ENCODE measurements at places on chromosomes 6 and 20.
A peak's percentile ranks its signal among the peaks of the same experiment; 100 is the strongest.

- H3K36me3 ChIP-seq = no peaks in the 10 kb centered on the region
- H3K27ac ChIP-seq = no peak overlapping the region
- H3K4me3 ChIP-seq = no peak overlapping the region
- peak; percentile 65 for DNase-seq
- peaks cover 21% of the 10 kb centered on the region for H3K4me1 ChIP-seq
These were observed 16.6 kb downstream of the SLC22A1 start for GRCh38 chr6:160137989-160138835.

DNA sequence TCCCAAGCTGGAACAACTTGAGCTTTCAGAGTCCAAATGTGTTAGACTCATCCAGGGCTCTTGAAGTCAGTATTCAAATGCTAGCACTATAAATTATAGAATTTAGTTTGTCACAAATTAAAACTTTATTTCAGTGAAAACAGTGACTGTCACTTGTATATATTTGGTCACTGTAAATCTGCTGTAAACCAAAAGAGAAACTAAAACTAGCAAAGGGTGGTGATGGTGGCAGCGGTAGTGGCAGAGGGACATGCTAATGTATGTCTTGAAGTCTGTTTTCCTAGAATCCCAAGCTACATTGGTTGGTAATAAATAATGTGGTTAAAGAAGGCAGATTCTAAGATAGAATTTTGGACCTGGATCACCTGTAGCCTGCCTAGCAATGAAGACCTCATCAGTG lies 140.4 kb upstream of the CENPW start:
- no peaks in the 10 kb centered on the region for H3K36me3 ChIP-seq
- H3K27me3 ChIP-seq = no peaks in the 10 kb centered on the region
- H3K4me1 ChIP-seq = no peaks in the 10 kb centered on the region
- no peak overlapping the region for H3K27ac ChIP-seq

DNA sequence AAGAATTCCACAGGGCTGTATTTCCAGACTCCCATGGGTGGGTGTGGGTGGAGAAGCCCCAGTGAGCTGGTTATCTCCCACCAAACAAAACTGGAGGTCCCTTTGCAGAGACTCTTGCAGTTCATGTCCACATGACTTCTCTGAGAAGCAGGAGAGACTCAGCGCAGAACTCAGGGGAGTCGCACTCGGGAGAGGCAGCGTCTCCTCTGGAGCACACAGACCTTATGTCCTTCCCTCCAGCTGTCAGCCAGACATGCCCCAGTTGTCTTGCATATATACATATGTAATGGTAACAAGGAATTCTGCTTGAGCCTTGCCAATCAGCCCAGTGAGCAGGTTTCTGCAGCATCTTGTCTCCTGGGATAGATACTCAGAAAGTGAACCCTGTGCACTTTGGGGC lies 23.8 kb downstream of the MYT1 start:
- no peaks in the 10 kb centered on the region for H3K4me1 ChIP-seq
- H3K36me3 ChIP-seq = no peaks in the 10 kb centered on the region
- no peak overlapping the region for H3K4me3 ChIP-seq
- peaks cover 3% of the 10 kb centered on the region for H3K27me3 ChIP-seq
- no peak for DNase-seq

DNA sequence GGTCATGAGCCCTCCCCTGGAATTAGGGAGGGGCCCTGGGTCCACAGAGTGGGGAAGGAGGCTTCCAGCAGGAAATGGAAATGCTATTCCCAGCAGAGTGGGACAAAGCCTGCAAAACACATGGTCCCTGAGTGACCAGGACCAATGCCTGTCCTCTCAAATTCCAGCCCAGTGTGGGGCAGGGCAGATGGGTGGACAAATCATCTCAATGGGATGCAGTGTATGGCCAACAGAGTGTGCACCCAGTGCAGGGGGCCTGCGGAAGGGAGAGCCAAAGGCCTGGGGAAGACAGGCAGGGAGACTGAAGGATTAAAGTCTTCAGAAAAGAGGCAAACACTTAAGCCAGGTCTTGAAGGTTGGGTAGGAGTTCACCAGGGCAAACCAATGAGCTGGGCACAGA lies 28.7 kb upstream of the PHACTR3 start:
- H3K36me3 ChIP-seq = no peaks in the 10 kb centered on the region
- peaks cover 4% of the 10 kb centered on the region for H3K4me1 ChIP-seq
- peaks cover 55% of the 10 kb centered on the region for H3K27me3 ChIP-seq

DNA sequence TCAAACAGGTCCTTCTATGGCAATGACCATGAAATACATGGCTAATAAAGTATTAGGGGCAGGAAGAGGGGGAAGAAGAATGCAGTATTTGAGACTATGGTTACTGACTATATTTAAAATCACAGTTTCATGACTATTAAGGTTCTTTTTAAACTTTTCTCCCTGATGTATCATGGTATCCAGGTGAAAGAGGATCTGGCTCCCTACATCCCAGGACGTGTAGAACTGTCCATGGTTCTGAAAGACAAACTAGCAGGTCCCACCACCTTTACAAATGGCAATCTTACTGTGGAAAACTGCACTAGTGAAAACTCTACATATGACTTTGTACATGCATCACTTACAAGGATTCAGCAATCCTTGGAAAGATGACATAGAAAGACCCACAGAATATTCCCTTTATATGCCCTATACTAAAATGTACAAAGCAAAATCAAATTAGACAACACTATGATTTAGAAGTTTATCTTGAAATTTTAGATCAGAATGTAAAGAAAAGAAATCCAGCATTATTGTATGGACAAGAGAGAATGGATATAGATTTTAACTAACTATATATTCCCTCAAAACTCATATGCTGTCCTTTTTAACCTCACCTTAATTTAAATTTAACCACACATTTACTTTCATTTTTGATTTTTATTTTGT lies 33.5 kb downstream of the RPP21 start:
- no peak for DNase-seq
- no peak overlapping the region for H3K27ac ChIP-seq
- H3K36me3 ChIP-seq = no peaks in the 10 kb centered on the region
- H3K4me1 ChIP-seq = no peaks in the 10 kb centered on the region
- H3K27me3 ChIP-seq = peaks cover 49% of the 10 kb centered on the region
- H3K4me3 ChIP-seq = no peak overlapping the region

- peak; percentile 67 for DNase-seq
- H3K36me3 ChIP-seq = no peaks in the 10 kb centered on the region
- H3K4me3 ChIP-seq = no peak overlapping the region
- H3K4me1 ChIP-seq = peaks cover 17% of the 10 kb centered on the region
- no peaks in the 10 kb centered on the region for H3K27me3 ChIP-seq
These were observed 47.6 kb upstream of the PTGIS start for GRCh38 chr20:49615401-49616153.

- no peaks in the 10 kb centered on the region for H3K27me3 ChIP-seq
- no peaks in the 10 kb centered on the region for H3K36me3 ChIP-seq
- DNase-seq = no peak
- H3K4me3 ChIP-seq = no peak overlapping the region
- H3K4me1 ChIP-seq = no peaks in the 10 kb centered on the region
These were observed 1192.4 kb upstream of the CITED2 start for GRCh38 chr6:140566781-140567277.

DNA sequence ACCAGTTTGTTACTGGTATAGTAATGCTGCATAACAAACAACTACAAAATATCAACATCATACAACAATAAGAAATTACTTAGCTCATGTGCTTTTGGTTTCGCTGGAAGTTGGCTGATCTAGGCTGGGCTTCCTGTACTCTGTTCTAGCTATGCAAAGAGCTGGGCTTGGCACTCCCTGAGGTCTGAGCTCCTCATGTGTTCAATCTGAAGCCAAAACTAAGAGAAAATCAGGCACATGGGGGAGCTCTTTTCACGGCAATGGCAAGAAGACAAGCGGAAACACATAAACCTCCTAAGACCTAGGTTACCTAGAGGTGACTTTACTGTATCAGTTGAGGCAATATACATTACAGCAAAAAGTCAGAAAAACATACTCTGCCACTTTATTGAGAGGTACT lies 574.2 kb downstream of the KHDRBS2 start:
- no peaks in the 10 kb centered on the region for H3K36me3 ChIP-seq
- no peak overlapping the region for H3K4me3 ChIP-seq

- H3K27me3 ChIP-seq = no peaks in the 10 kb centered on the region
- no peaks in the 10 kb centered on the region for H3K36me3 ChIP-seq
- no peaks in the 10 kb centered on the region for H3K4me1 ChIP-seq
- H3K4me3 ChIP-seq = no peak overlapping the region
- H3K27ac ChIP-seq = no peak overlapping the region
- no peak for DNase-seq
These were observed 660.4 kb upstream of the FLRT3 start for GRCh38 chr20:14997791-14998190.

DNA sequence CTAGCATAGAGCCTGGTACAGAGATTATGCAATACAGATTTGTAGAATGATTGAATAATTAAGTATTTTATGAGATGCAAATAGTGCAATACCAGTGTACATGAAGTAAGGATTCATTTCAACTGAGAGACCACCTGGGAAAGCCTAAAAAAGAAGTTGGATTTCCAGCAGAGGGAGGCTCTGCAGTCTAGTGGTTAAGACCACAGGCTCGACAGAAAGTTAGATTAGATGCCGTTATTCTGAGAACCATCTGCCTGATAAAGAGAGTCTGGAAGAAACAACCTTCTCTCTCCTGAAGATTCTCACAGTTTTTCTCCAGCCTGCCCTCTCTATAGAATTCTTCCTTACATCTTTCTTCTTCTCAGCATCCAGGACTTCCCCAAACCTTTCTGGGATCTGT lies 13.6 kb upstream of the TNFRSF21 start:
- H3K4me3 ChIP-seq = no peak overlapping the region
- H3K27ac ChIP-seq = no peak overlapping the region
- H3K27me3 ChIP-seq = no peaks in the 10 kb centered on the region

GRCh38 chr6:12245763-12246718 lies 44.1 kb upstream of the EDN1 start:
- DNase-seq = peak; percentile 41
- H3K4me3 ChIP-seq = no peak overlapping the region
- H3K27ac ChIP-seq = peak overlapping the region; percentile 38
- H3K4me1 ChIP-seq = peaks cover 35% of the 10 kb centered on the region
- no peaks in the 10 kb centered on the region for H3K36me3 ChIP-seq

- no peaks in the 10 kb centered on the region for H3K36me3 ChIP-seq
- H3K27me3 ChIP-seq = no peaks in the 10 kb centered on the region
- H3K4me1 ChIP-seq = peaks cover 57% of the 10 kb centered on the region
- peak overlapping the region; percentile 58 for H3K27ac ChIP-seq
- H3K4me3 ChIP-seq = no peak overlapping the region
These were observed 39.6 kb upstream of the GFOD1 start for GRCh38 chr6:13526727-13527670.

GRCh38 chr6:142696123-142697000 lies 248.6 kb downstream of the HIVEP2 start:
- H3K27ac ChIP-seq = peak overlapping the region; percentile 17
- no peaks in the 10 kb centered on the region for H3K36me3 ChIP-seq
- no peaks in the 10 kb centered on the region for H3K27me3 ChIP-seq
- peak; percentile 44 for DNase-seq
- H3K4me3 ChIP-seq = no peak overlapping the region
- H3K4me1 ChIP-seq = no peaks in the 10 kb centered on the region

DNA sequence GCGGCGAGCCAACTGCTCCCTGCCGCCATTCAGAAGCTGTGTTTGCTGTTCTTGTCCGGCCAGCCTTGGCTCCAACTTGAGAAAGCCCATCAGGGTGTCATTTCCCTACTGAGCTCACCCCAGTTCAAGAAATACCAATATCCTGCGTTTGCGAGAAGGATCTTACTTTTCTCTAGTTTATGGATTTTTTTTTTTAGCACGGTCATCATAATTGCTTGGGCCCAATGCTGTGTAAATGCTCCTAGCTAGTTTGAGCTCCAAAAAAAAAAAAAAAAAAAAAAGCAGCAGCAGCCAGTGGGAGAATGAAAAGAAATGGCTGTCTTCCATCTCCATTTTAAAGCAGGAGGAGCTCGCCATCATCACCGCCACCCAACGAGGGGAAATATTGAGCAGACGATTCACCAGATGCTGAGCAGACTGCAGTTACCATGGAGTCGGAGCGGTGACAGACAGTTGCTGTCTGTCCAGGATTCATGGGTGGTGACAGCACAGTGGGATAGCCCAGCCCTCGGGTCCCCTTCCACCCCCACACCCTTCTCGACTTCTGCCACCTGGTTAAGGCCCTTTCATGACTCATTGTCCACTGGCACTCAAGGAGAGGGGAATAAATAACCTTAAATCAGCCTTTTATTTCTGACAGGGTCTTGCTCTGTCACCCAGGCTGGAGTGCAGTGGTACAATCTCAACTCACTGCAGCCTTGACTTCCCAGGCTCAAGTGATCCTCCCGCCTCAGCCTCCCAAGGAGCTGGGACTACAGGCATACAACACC lies 132.4 kb upstream of the SNX9 start:
- H3K4me1 ChIP-seq = no peaks in the 10 kb centered on the region
- no peak overlapping the region for H3K4me3 ChIP-seq
- no peaks in the 10 kb centered on the region for H3K36me3 ChIP-seq
- no peaks in the 10 kb centered on the region for H3K27me3 ChIP-seq
- no peak overlapping the region for H3K27ac ChIP-seq

- H3K4me1 ChIP-seq = no peaks in the 10 kb centered on the region
- no peak overlapping the region for H3K27ac ChIP-seq
- DNase-seq = no peak
- H3K4me3 ChIP-seq = no peak overlapping the region
These were observed 936.6 kb upstream of the MAP3K7 start for GRCh38 chr6:91523511-91523910.

DNA sequence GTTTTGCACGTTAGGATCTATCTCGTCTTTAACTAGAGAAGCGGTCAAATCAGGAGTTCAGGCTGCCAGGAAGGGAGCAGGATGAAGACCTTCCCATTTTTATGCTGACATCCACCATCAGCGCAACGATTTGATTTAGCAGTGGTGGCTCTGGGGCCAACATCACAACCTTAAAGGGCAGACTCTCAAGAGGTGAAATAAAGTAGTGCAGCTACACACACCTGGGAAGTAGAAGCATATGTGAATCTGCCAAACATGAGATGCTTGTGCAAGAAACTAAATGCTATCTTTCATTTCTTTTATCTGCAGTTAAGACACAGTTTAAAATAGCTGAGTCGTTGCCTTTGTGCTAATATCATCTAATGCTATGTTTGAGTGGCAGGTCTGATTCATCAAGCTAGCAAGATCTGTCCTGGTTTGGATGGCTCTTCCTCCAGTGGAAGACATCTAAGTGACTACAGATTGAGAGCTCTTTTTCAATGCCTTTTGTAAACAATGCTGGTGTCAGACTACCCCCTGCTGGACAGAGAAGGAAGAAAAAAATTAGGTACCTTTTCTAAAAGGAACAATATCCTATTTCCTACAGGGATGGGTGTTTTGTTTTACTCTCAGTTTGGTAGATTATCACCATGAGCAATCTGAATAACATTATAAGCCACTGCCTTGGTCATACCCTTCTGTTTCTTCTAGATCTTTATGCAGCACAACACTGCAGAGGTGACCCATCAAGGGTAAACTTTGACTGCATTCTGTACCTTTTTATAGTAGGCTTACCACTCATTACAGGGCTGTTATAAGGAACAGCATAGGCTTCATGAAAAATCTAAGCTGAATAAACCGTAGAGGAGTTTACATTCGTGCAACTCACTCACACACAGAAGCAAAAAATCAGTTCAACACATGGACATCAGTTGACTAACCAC lies 171.6 kb upstream of the FBXL4 start:
- no peaks in the 10 kb centered on the region for H3K27me3 ChIP-seq
- H3K27ac ChIP-seq = no peak overlapping the region
- DNase-seq = no peak
- no peaks in the 10 kb centered on the region for H3K4me1 ChIP-seq
- no peak overlapping the region for H3K4me3 ChIP-seq
